ENCODE measurements at places on chromosomes 7 and 10.

- no peak for DNase-seq
Observed at GRCh38 chr7:147510201-147510542, 1080.4 kb upstream of the C7orf33 start.

DNA sequence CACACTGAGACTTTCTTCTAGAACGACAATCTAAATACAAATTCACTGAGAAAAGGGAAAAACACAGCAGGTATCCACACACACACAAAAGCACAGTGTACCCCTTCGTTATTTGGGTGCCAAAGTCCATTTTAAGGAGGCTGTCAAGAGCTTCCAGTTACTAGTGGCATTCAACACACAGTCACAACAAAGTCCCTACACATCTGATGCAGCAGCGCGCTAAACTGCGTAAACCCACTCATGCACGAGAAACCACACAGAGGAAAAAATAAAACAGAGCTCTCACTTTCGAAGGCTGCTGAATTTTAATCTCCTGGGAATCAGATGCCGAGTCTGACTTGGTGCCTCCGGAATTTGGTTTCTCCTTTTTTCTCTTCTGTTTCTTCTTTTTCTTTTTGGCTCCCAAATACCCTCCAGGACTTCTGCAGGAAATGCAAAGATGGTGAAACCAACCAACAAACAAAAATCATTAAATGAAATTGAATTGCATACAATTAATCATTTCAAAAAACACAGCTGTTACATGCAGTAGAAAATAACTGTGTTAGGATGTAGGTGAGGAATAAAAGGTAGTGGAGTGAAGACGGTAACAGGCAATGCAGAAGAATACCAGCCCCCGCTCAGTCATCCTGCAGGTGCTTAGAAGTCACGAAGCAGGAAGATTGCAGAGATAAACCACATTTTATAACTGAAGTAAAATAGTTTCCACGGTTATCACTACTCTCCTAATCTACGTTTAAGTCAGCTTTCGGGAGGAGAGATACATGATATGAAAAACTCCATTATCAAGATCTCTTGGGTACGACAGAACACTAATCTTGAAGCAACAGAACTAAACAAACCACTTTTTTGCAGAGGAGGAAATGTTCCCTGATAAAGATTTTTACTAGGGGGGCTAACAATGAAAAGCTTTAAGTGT, 27.1 kb downstream of the NMT2 start:
- DNase-seq: no peak

- DNase-seq: peak; percentile 35
Observed at GRCh38 chr10:28954211-28954610, 276.9 kb downstream of the BAMBI start.

DNA sequence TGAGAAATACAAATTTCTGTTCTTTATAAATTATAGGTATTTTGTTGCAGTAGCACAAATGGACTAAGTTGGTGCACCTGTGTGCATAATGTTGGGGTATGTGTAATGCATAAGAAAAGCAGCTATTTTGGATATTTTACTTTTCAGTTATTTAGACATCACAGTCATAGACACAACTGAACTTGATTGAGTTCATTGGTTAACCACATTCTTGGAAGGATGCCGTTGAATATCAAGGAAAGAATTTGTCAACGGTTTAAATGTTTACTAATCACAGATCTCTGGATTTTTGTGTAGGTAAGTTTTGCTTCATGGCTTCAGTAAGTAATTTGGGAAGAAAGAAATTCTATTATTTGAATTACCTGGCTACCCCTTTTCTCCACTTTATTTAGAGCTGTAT, 4.1 kb downstream of the OTUD1 start:
- DNase-seq: peak; percentile 40

DNA sequence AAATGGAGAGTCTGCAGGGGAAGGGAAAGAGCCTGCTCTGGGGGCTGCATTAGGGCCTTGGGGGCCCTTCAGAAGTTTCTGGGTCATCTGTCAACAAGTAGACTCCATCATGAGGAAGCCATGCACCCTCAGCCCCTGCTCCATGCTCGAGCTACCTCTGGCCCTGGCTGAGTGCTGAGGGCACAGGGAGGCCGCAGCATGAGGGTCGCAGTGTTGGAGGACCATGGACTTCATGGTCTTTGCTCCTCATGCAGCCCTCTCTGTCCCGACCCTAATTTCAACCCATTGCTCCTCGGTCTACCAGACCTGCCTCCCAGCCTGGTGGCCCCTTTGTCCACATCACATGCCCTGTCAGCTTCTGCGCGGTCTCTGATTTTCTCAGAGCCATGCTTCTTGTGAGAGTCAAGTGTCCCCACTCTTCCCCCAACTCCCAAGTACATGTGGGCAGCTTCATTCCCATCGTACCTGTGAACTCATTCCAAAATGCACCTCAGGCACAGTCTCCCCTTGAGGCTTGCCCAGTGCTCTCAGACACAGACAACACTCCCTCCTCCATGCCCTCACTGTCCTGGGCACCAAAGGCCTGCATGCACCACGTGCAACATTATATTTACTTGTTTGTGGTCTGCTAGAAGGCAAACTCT, 14.7 kb downstream of the ZNF488 start:
- no peak for DNase-seq

- DNase-seq: no peak
Observed at GRCh38 chr10:107686095-107686494, 521.6 kb upstream of the SORCS1 start.

DNA sequence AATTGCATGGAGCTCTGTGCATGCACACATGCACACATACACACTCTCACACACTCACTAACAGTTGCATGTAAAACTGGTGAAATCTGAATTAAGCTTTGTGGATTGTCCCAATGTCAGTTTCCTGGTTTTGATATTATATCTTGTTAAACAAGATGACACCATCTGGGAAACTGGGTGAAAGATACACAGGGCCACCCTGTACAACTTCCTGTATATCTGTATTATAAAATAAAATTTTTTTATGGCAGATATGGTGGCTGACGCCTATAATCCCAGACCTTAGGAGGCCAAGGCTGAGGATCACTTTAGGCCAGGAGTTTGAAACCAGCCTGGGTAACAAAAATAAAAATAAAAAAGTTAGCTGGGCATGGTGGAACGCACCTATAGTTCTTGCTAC, 87.4 kb downstream of the PTPN20 start:
- no peak for DNase-seq

DNA sequence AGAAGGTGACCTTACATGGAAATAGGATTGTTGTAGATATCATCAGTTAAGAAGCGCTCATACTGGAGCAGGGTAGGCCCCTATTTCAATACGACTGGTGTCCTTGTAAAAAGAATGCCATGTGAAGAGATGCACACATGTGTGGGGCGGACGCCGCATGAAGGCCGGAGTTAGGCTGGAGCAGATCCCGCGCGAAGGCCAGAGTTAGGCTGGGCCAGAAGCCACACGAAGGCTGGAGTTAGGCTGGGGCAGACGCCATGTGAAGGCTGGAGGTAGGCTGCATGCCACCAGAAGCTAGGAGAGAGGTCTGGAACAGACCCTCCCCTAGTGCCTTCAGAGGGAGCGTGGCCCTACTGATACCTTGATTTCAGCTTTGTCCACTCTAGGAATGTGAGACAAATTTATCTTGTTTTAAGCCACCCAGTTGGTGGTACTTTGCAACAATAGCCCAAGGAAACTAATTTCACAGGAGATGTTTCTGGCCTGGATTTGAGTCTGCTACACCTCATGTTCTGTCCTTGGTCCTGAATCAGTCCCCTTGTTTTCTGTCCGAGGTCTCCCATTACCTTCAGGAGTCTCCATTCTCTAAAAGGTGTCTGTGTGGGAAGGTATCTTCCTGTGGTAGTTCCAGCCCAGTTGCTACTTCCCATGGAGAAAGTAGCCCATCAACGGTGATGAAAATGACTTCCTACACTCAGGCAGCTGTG, 585.8 kb downstream of the LRMDA start:
- no peak for DNase-seq

- DNase-seq: peak; percentile 96
Observed at GRCh38 chr7:2106924-2107323, 125.8 kb downstream of the MAD1L1 start.

DNA sequence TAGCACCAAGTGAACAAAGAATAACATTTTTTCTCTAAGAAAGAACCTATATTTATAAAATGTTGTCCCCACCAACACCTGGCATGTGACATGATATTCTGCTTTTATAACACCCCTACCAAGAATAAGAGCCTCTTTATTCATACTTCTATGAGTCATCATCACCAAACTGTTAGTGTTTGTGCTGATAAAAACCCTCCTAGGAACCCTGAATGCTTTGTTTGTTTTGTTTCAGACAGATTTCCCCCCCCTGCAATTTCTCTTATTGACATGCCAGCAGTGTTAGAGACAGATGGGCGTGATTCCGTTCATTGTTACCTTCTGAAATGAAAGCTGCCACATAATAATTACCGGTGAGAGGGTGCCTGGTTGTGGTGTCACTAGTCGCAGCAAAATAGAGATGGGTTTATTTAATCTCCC, 651.1 kb downstream of the SORCS1 start:
- DNase-seq: no peak

- DNase-seq: no peak
Observed at GRCh38 chr7:11517853-11518252, 314.1 kb downstream of the THSD7A start.
